ENCODE measurements at places on chromosomes 3 and 15.

GRCh38 chr3:48435223-48435595 lies 4.7 kb downstream of the CCDC51 start:
- H3K27ac ChIP-seq = peak overlapping the region; percentile 20
- H3K27me3 ChIP-seq = no peaks in the 10 kb centered on the region
- no peak for DNase-seq
- no peaks in the 10 kb centered on the region for H3K36me3 ChIP-seq

GRCh38 chr3:73611176-73611575 lies 13.6 kb downstream of the PDZRN3 start:
- DNase-seq = no peak
- no peaks in the 10 kb centered on the region for H3K27me3 ChIP-seq
- H3K27ac ChIP-seq = no peak overlapping the region
- peaks cover 5% of the 10 kb centered on the region for H3K4me1 ChIP-seq
- H3K36me3 ChIP-seq = no peaks in the 10 kb centered on the region

DNA sequence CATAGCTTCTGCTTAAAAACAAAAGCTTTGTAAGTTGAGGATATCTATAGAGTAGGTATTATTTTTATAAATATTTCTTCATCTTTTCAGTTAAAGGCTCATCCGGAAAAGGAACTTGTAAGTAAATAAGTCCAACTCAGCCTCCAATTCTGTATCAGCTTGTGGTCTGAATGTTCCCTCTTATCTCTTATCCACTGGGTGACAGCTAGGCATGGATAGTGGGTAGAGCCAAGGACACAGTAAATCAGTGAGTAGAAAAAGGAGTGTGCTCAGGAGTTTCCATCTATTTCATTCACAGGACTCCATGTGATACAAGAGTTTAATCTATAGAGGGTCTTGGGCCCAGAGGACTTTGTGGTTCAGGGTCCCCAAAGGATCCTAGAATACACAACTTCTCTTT lies 50.9 kb downstream of the FRMD5 start:
- no peaks in the 10 kb centered on the region for H3K36me3 ChIP-seq
- H3K27me3 ChIP-seq = no peaks in the 10 kb centered on the region
- no peak for DNase-seq
- no peak overlapping the region for H3K4me3 ChIP-seq
- H3K27ac ChIP-seq = no peak overlapping the region

DNA sequence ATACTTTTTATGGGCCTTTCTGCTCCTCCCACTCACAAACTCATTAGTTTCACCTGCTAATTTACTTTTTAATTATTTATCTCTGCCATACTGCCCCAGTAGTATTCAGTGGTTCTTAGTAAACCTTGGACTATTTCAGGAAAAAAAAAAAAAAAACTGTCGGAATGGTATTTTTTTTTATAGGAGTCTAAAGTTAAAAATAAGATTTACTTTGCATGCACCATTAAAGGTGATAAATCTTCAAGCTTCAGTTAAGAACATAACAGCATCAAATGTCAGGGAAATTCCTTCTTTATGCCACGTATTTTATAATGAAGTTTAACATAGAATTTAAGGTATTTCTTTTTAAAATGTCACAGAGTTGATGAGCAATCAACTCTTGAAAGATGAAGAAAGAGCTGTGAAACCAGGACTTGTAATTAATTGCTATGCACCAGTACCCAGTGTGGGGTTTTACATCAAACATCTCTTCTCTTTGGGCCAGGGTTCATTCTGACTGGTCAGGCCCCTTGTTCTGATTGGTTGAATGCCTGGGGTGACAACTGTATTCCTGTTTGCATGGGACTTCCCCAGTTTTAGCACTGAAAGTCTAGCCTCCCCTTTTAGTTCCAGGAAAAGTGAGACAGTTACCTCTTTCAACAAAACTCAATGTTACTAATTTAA lies 40.3 kb upstream of the PTPRG start:
- H3K4me3 ChIP-seq = no peak overlapping the region
- DNase-seq = no peak
- no peaks in the 10 kb centered on the region for H3K27me3 ChIP-seq
- H3K27ac ChIP-seq = no peak overlapping the region
- H3K36me3 ChIP-seq = no peaks in the 10 kb centered on the region
- no peaks in the 10 kb centered on the region for H3K4me1 ChIP-seq

- no peak for DNase-seq
- H3K36me3 ChIP-seq = peaks cover 45% of the 10 kb centered on the region
- H3K4me1 ChIP-seq = peaks cover 7% of the 10 kb centered on the region
These were observed 59.6 kb downstream of the NPTN start for GRCh38 chr15:73573572-73573971.

DNA sequence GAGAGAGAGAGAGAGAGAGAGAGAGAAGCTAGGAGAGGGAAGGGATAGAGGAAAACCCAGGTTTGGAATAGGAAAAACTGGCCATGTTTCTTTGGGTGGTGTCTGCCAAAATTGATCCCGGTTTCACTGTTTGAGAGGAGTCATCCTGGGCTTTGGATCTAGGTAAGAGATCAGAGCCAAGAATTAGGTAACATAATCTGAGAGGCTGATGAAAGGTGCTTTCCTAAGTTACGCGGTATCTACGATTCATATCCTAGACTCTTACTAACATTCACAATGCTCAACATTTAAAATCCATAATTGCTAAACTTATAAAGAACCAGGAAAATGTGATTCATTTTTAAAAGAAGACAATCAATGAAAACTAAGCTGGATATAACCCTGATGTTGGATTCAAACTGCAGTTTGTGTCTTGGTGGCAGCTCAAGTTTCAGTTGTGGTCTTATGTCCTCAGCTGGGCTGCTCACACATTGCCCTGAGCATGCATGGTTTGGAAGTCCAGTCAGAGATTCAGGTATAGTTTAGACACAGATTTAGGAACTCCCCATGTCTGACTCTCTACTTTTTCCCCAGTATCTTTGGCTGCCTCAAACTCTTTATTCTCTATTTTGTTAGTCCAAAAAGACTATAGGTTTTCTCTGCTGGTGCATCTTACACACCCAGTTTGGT lies 42.5 kb upstream of the FMN1 start:
- H3K4me3 ChIP-seq = no peak overlapping the region
- H3K27ac ChIP-seq = no peak overlapping the region
- no peaks in the 10 kb centered on the region for H3K27me3 ChIP-seq
- no peak for DNase-seq
- no peaks in the 10 kb centered on the region for H3K4me1 ChIP-seq
- no peaks in the 10 kb centered on the region for H3K36me3 ChIP-seq

GRCh38 chr3:161177991-161178390 lies 43.1 kb upstream of the NMD3 start:
- no peak overlapping the region for H3K4me3 ChIP-seq
- H3K27ac ChIP-seq = no peak overlapping the region
- no peaks in the 10 kb centered on the region for H3K4me1 ChIP-seq
- no peaks in the 10 kb centered on the region for H3K27me3 ChIP-seq
- no peak for DNase-seq

GRCh38 chr15:57205996-57206395 lies 170.3 kb upstream of the CGNL1 start:
- no peaks in the 10 kb centered on the region for H3K4me1 ChIP-seq
- no peak overlapping the region for H3K4me3 ChIP-seq
- H3K27ac ChIP-seq = no peak overlapping the region

GRCh38 chr15:36755341-36756000 lies 176.0 kb downstream of the CDIN1 start:
- H3K4me3 ChIP-seq = no peak overlapping the region
- H3K36me3 ChIP-seq = no peaks in the 10 kb centered on the region
- H3K4me1 ChIP-seq = no peaks in the 10 kb centered on the region
- H3K27ac ChIP-seq = no peak overlapping the region
- DNase-seq = peak; percentile 43
- no peaks in the 10 kb centered on the region for H3K27me3 ChIP-seq

GRCh38 chr3:59818033-59818918 lies 768.5 kb upstream of the CFAP20DC start:
- H3K36me3 ChIP-seq = no peaks in the 10 kb centered on the region
- H3K27ac ChIP-seq = no peak overlapping the region
- H3K4me1 ChIP-seq = no peaks in the 10 kb centered on the region
- H3K4me3 ChIP-seq = no peak overlapping the region
- DNase-seq = no peak
- H3K27me3 ChIP-seq = no peaks in the 10 kb centered on the region

DNA sequence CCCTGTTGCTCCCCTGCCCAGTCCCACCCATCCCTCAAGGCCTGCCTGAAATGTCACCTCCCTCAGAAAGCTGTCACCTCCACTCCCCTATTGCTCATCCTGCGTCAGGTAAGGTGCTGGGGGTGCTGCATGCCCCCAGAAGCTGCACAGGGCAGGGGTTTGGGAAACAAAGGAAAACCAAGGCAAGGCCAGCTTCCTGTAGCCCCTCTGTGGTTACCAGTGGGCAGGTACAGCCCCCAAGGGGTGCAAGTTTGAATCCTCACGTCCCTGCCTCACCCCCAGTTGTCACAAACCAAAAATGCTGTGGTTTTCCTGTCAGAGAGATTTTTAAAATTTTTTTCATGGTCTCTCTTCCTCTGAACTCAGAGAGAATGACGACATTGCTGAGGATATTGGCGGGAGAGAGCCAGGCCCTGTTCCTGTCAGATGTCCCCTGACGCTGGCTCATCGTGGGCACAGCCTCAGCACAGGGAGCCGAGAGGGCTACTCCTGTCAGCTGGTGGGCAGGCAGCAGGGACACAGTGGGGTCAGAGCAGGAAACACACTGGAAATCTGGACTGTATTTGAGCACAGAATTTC lies 27.0 kb downstream of the PSTPIP1 start:
- H3K27me3 ChIP-seq = no peaks in the 10 kb centered on the region
- peak; percentile 79 for DNase-seq
- H3K27ac ChIP-seq = no peak overlapping the region
- no peaks in the 10 kb centered on the region for H3K4me1 ChIP-seq
- no peaks in the 10 kb centered on the region for H3K36me3 ChIP-seq
- H3K4me3 ChIP-seq = no peak overlapping the region

DNA sequence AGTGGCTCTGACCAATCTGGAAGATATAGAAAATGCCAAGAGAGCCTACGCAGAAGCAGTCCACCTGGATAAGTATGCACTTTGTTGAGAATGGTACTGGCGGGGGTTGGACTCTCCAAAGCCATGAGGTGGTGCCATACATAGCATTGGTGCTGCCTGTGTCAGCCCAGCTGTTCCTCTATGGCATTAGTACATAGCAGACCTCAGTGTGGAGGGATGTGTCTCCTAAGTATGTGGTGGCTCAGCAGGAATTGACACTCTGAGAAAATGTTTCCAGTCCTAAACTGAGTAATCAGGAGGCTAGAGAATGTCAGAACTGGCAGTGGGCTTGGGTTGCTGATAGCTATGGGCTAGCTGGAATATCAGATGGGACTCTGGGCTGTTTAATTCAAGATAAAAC lies 48.4 kb downstream of the ADPGK start:
- DNase-seq = no peak
- no peaks in the 10 kb centered on the region for H3K4me1 ChIP-seq
- H3K4me3 ChIP-seq = no peak overlapping the region
- H3K27me3 ChIP-seq = no peaks in the 10 kb centered on the region
- H3K36me3 ChIP-seq = peaks cover 22% of the 10 kb centered on the region

GRCh38 chr3:96083610-96084009 lies 730.8 kb upstream of the EPHA6 start:
- no peaks in the 10 kb centered on the region for H3K4me1 ChIP-seq
- H3K27ac ChIP-seq = no peak overlapping the region
- no peaks in the 10 kb centered on the region for H3K36me3 ChIP-seq
- DNase-seq = no peak
- no peaks in the 10 kb centered on the region for H3K27me3 ChIP-seq
- no peak overlapping the region for H3K4me3 ChIP-seq

GRCh38 chr3:52490939-52491526 lies 4.1 kb upstream of the STAB1 start:
- no peak overlapping the region for H3K4me3 ChIP-seq
- peak overlapping the region; percentile 47 for H3K27ac ChIP-seq
- no peaks in the 10 kb centered on the region for H3K27me3 ChIP-seq

DNA sequence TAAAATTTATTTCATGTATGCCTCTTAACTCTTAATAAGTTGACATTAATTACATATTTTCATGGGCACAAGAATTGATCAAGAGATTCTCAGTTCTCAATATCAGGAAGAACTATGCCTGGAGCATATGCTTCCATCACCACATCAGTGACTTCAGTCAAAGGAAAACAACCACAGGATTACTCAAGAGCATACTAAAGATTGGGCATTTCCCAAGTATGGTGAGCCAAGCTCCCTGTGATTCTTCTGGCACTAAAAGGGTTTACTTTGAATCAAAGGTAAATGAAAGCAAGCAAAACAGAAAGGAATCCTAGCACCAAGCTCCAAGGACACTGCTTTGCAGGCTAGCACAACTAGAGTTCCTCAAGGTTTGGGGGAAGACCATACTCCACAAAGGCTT lies 44.6 kb downstream of the FMN1 start:
- no peaks in the 10 kb centered on the region for H3K36me3 ChIP-seq
- no peak overlapping the region for H3K27ac ChIP-seq
- no peaks in the 10 kb centered on the region for H3K4me1 ChIP-seq
- no peaks in the 10 kb centered on the region for H3K27me3 ChIP-seq

DNA sequence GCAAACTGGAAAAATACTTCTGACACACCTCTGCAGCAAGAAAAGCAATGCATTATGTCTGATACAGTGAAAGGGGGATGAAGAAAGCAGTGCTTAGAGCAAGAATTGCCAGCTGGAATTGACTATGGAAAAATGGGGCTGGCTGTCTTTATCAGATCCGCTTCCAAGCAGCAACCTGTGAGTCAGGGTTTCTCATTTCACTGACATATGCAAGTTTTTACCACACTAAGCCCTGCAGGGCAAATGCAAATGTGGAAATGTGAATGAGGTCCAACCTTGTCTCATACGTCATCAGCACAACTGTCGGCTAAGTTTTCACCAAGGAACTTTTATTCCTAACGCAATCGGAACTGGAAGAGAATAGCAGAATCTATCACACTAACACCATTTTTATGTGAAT lies 172.5 kb upstream of the GADL1 start:
- H3K4me1 ChIP-seq = no peaks in the 10 kb centered on the region
- H3K4me3 ChIP-seq = no peak overlapping the region
- H3K27me3 ChIP-seq = no peaks in the 10 kb centered on the region

DNA sequence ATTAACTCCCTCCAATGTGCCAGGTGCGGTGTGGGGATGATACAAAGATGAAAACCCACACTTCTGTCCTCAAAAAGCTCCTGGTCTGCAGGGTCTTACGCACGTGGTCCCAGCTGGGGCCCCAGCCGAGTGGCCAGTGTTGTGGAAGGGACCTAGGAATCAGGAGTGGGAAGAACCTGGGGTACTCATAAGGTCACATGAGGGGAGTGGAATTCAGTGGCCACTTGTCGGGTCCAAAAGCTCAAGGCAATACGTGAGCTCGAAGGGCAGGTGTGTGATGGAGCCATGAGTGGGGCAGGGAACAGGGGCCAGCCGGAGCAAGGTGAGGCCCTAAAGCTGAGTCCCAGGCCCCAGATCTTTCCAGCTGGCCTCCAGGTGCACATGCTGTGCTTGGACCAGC lies 260.0 kb upstream of the LYSMD4 start:
- H3K4me3 ChIP-seq = no peak overlapping the region
- no peaks in the 10 kb centered on the region for H3K27me3 ChIP-seq
- H3K4me1 ChIP-seq = no peaks in the 10 kb centered on the region
- no peaks in the 10 kb centered on the region for H3K36me3 ChIP-seq

All from kidney (tissue), 22 donors.